ENCODE measurements at places on chromosomes 13 and 19.

DNA sequence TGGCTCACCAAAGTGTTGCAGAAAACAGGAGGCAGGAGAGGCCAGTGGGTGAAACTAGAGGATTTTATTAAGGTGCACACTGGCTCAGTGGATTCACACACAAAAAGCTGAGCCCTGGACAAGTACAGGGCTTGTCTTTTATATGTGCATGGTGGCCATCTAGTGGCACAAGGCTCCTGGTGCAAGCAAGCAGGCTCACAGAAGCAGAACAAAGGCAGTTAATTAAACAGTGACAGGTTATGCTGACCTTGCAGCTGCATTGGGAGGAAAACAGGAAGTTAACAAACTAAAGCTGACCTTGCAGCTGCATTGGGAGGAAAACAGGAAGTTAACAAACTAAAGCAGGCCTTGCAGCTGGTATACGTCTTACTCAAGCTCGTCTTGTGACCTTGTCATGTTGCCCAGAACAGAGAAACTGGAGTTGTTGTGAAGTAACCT is 65.3 kb upstream of the ZNF681 start:
- DNase-seq: no peak

DNA sequence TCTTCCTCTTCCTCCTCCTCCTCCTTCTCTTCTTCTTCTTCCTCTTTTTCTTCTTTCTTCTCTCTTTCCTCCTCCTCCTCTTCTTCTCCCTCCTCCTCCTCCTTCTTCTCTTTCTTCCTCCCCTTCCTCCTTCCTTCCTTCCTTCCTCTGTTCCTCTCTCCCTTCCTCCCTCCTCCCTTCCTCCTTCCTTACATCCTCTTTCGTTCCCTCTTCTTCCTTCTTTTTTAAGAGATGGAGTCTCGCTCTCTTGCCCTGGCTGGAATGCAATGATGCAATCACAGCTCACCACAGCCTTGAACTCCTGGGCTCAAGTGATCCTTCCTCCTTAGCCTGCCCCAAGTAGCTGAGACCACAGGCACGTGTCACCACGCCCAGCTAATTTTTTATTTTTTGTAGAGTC is 13.2 kb downstream of the EHD2 start:
- DNase-seq: no peak

GRCh38 chr13:34320084-34320483 is 502.1 kb downstream of the RFC3 start:
- DNase-seq: no peak

- DNase-seq: no peak
Observed at GRCh38 chr13:27638521-27638920, 16.8 kb downstream of the POLR1D start.

GRCh38 chr19:31110336-31110735 is 238.9 kb downstream of the TSHZ3 start:
- DNase-seq: peak; percentile 1

DNA sequence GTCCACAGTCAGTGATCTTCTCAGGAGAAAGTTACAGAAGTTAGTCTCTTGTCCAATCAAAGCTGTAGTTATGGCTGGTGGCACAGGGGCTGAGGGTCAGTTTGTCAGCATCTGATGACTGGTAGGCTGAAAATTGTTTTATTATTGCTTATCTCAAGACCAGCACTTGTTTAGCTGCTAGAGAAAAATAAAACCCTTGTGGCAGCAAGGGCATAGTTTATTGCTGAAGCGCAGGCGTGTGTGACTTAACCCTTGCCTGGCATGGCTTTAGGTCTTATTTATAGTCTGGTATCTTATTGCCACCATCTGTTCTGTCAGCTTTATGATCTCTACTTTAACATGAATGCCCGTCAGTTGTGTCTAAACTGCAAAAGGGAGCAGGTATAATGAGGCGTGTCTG is 154.7 kb downstream of the USP12 start:
- DNase-seq: no peak

DNA sequence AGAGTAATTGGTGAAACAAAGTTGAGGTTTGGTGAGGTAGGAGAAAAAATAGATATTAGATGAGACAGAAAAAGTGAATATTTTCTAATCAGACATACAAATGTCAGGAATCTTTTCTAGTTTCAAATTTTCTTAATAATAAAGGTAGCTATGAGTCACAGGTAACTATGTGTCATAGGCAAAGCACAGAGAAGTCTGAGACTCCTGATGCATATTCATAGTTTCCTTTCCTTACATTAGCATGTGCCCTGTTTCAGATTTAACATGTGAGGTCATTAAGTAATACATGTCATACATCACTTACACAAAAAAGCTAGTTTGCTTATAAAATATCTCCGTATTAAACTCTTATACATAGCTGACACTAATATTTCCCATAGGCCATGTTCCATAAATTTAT is 1141.3 kb upstream of the PCDH20 start:
- DNase-seq: no peak

- DNase-seq: no peak
Observed at GRCh38 chr19:49151267-49152118, 3.7 kb downstream of the HRC start.

DNA sequence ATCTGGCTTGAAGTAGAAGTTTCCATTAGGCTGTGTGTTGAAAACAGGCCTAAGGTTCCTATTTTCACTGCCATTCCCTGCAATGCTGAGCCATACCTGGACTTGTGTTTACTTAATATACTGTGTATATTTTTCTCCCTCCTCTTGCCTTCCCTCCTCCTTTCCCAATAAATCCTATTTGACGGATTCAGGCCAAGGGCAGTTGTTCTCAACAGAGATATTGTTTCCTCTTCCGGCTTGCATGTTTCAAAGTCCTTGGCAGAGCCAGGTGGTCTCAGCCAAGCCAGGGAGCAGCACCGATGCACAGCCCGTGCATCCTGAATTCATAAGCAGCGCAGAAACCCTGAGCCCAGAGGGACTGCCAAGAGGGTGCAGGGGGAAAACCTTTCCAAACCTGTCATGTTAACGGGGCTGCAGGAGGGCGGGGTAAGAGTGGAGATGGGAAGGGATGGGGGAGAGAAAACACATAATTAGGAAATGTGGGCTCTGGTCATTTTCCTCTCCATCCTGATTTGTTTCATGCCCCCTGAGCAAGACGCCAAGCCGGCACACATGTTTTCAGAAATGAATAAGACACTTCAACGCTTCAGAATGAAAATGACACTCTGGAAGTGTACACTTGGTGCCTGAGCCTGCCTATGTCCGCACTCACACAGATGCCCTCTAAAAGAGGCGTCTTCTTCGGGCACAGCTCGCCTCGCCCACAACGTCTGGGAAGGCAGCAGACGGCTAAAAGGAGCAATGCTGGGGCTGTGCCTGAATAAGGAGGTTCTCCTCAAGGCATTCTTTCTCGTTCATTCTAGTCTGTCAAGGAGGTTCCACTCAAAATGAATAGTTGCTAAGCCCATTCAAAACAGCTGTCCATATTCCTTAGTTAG is 149.3 kb upstream of the UBL3 start:
- no peak for DNase-seq

DNA sequence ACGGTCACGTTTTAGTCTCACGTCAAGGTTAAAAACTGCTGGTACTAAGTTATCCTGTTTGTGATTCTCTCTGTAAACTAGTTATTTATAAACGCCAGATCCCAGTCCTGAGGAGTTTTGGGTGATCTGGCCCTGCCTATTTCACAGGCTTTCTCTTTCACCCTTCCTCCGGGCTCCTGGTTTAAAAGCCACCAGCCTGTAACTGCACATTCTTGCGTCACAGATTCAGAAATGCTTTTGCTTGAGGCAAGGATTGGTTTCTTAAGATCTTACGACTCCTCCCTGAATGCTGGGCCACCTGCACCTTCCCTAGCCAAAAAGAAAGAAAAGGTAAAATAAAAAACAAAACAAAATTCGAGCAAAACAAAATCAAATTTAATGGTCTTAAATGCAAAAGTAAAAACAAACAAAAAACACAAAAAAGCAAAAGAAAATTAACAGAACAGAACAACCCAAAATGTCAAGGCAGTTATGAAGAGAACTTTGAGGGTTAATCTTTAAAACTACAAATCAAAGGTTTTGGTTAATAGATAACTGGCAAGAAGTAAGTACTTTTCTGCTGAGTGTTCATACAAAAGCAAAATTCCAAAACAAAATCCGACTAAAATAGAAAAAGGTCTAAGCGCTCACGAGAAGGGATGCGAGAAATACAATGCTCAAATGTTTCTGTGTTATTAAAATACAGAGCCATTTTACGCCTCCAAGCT is 18.6 kb upstream of the TIMM44 start:
- no peak for DNase-seq

- DNase-seq: no peak
Observed at GRCh38 chr19:8607386-8607785, 3.1 kb downstream of the ADAMTS10 start.

DNA sequence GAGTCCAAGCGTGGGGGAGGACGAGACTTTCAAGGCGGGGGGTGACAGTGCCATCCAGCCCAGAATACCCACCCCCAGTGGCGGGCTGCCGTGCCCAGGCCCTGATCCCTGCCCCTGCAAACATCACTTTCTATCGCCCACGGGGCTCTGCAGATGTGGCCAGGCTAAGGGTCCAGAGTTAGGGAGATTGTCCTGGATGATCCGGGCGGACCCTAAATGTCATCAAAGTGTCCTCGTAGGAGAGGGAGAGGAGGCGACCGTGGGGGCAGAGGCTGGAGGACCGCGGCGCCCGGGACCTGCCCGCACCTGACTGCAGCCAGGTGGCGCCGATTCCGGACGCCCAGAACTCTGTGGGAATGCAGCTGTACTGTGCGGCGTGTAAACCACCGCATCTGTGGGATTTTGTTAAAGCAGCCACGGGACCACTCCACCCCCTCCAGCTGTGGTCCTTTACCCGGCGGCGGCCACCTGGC is 32.4 kb downstream of the GJA3 start:
- DNase-seq: no peak

Measured in stimulated activated CD8-positive, alpha-beta memory T cell treated with anti-CD3 and anti-CD28 coated beads, Interleukin-7, amount 100 ng/mL, for 48 hours (primary cell).